Hematopoietic multipotent progenitor cell treated with erythropoietin and hydrocortisone succinate and interleukin-3 and kit ligand, for 15 days (in vitro differentiated cells): ENCODE measurements at places on chromosomes 13 and 19.

DNA sequence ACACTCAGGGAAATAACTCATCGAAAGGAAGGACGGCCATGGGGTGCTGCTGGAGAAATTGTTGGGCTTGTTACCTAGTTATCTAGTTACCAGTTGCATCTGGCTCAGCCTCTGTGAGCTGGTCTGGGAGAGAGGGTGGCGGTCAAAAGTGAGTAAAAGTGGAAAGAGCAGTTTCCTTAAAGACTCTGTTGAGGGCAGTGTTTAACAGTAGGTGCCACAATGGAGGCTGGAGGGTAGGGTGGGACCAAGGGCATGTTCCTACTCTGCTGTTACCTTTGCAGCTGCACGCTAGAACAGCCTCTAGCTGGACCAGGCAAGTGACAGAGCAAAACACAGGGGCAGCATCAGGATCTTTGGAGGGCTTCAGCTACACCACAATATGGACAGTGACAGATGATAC lies 228.8 kb upstream of the STARD13 start:
- no peak for DNase-seq

- DNase-seq = no peak
These were observed 13.1 kb downstream of the ERICH6B start for GRCh38 chr13:45602183-45603170.

- no peak for DNase-seq
These were observed 728.3 kb upstream of the SLC10A2 start for GRCh38 chr13:103794526-103794925.

DNA sequence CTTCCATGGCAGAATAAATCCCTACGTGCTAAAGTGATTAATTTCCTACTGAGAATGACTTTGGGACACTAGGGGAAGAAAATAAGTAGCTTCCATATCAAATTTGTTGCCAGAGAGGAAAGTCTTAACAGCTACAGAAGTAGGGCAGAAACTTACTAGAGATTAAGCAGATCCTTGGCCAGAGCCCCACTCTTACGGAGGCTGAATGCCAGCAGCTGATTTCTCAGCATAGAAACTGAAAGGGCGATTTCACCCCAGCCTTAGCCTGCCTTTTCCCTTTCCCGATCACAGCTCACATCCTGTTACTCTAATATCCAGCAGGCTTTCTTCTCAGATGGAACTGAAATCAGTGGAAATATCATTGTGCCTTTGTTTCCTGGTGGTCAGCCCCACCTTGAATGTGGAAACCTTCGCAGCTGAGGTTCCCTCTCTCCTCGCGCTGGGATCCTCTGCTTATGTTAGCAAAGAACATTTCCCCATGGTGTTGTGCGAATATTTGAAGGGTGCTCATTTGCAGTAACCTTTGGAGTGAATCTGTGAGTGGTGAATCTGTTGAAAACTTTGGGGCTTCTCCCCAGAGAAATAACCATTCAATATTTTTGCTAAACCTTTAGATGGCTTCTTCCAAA lies 8.4 kb downstream of the FAM124A start:
- no peak for DNase-seq

- no peak for DNase-seq
These were observed 34.4 kb downstream of the ITGBL1 start for GRCh38 chr13:101486708-101487437.

DNA sequence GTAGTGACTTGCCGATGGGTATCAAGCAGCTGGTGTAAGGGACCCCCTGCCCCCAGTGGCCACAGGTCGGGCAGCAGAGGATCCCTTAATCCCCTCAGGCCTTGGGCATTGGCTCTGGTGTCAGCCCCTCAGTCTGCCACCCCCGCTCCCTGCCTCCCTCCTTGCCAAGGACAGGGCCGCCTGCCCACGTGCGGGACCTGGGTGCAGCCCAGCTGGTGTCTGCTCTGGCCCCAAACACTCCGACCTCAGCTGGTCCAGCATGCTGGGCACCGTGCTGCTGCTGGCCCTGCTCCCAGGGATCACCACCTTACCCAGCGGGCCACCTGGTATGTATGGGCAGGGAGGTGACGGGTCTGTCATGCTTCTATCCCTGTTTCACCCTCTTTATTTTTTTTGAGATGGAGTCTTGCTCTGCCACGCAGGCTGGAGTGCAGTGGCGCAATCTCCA lies at the start of gene TGFBR3L:
Gene TGFBR3L (plus strand): TSS at position 233 of the 448 bp plus-strand sequence.
- no peak for DNase-seq

DNA sequence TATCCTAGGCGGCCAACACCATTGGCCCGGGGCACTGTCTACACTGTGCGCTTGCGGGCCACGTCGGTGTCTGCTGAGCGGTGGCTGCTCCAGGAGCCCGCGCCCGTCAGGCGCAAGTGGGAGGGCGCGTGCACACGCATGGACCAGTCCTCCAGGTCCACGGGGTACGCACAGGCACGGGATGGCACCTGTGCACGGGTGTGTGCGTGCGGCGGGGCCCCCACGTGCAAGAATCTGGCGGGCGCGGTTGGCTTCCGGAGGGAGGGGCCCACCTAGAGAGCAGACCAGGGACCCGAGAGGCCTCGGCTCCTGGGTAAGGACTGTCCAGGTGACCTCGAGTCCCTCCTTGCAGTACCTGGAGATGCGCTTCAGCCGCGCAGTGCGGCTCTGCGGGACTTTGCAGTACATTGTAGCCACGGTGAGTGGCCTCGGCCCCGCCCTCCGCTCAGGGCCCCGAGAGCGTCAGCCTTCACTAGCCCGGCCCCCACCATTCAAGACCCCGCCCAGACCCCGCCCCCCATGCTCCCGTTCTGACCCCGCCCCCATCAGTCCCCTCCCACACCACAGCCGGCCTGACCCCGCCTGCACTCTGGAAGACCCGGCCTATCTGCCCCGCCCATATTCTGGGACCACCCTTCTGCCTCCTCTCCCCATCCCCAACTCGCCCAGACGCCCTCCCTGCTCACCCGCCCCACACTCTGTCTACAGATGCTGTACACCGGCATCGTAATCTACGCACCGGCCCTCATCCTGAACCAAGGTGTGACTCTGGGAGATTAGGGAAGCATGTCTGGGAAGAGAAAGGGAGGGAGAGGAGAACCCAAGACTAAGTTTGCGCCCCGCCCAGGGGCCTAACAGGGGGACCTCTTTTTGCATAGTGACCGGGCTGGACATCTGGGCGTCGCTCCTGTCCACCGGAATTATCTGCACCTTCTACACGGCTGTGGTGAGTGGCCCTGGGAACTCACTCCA lies 2.3 kb downstream of the SLC5A5 start:
- DNase-seq = peak; percentile 48

- no peak for DNase-seq
These were observed 30.0 kb downstream of the TSSK6 start for GRCh38 chr19:19485161-19485997.

GRCh38 chr19:42245231-42245630 lies 2.8 kb upstream of the GSK3A start:
- no peak for DNase-seq

- DNase-seq = peak; percentile 5
These were observed 62.2 kb downstream of the DNAJC15 start for GRCh38 chr13:43085545-43085944.

DNA sequence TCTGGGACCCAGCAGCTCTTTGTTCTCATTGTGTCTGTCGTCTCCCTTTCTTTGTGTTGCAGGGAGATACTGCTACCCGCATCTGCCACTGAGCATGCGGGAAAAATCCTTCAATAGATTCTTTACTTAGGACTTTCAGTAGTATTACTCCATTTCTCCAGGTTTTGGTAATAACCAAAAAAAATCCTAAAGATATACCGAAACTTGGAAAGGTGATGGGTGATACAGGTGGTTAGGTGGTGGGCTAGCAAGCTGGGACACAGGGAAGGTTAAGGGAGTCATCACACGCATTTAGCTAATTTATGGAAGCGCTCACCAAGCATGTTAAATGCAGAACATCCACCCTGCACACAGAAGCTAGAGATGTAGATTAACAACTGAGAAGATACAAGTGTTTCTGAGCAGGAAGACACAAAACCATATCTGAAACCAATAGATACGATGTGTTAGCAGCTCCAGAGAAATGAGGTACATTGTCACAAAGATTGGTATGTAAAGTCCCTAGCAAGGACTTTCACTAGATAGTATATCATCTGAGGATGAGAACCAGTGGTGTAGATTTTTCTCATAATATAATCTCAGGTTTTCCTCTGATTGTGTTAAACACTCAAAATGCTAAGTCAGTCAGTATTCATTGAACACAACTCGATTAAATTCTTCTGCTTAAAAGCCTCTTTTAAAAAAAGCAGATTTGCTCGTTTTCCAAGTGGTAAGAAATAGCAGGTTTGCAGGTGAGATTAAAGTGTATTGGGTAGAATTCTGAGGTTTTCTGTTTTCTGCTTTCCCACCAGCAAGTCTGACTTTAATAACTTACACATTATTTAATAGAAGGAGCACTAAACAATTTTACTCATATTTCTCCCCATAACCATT lies 1.2 kb upstream of the SLAIN1 start:
- no peak for DNase-seq

GRCh38 chr13:66040506-66040905 lies 1189.6 kb downstream of the PCDH9 start:
- no peak for DNase-seq

- DNase-seq = no peak
These were observed 37.1 kb upstream of the XPO4 start for GRCh38 chr13:20939662-20940061.

DNA sequence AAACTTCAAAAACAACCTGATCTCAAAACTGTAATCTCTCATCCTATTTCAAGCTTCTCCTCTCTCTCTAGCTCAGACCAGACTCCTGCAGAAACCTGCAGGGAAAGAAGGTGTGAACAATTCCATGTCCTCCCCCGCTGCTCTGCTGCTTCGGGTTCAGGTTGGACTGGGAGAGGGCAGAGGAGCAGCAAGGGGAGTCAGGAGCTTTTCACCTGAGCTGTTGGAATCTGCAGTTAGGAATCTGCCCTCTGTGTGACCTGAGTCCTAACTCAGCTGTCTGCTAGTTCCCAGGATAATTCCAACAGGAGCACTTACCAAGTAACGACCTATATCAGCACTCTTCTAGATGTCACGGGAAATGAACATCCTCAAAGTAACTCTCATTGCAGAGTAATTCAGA lies 118.3 kb downstream of the DNAJC15 start:
- DNase-seq = no peak

DNA sequence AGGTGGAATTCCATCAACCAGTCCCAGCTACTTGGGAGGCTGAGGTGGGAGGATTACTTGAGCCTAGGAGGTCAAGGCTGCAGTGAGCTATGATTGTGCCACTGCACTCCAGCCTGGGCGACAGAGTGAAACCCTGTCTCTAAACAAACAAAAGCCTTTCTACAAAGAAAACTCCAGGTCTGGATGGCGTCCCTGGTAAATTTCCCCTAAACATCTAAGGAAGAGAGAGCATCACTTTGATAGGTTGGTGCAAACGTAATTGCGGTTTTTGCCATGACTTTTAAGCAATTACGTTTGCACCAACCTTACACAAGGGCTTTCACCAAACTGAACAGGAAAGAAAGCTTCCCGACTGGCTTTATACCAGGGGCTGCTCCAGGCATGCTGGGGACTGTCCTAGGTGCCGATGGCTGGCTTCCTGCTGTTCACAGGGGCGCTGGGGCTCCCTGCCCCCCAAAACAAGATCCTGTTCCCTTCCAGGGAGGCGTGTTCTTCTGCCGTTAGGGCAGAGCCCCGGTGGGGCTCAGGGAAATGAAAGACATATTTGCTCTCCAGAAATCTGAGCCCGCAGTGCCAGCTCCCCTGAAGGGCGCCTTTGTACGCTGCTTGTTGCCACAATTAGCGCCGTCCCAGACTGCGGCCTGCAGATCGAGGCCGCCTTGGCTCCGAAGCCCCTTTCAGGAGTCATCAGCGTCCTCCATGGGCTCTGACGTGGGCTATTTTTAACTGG lies 38.7 kb upstream of the KLF2 start:
- no peak for DNase-seq

GRCh38 chr19:51311351-51312257 lies at the start of gene IGLON5:
Gene IGLON5, plus strand, starts transcription at chr19:51311644. Its CDS starts 204 bp downstream, at chr19:51311848.
- DNase-seq = no peak
